ENCODE measurements at places on chromosomes 5 and 9.

GRCh38 chr9:121298689-121299466 is 30.9 kb downstream of the GSN start:
- DNase-seq = no peak

- no peak for DNase-seq
These were observed 8.2 kb downstream of the SLC45A2 start for GRCh38 chr5:33976307-33976706.

DNA sequence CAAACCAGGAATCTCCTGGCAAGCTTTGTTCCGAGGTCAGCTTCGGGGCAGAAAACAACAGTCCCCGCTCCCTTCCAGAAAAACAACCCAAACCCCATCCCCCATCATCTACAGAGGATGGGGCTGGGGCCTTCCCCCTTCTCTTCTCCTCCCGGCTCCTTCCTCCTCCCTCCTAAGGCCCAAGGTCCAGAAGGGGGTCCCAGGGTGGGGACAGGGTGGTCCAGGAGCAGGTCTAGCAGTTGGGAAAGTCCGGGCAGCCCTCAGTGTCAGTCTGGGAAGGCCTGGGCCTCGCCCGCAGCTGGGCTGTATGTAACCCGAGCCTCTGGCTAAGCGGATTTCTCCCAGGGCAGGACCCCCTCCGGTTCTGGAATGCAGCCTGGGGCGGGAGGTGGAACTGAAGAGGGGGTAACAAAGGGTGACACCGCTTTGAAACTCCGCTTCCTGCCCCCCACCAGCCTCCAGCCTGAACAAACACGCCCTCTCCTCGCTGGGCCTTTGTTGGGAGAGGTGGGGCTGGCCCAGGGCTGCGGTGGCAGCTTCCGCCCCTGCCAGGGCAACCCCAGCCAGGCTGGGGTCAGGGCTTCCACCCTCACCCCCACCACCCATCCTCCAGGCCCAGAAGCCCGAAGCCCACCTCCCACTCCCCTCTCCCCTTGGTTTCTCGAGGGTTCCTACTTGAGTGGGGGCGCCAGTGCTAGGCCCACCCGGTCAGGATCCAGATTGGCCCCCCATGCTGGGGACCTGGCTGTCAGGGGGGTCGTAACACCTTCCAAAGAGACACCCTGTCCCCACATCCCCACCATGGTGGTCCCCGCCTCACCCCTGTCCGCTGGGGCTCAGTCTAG is 63.5 kb downstream of the C9orf50 start:
- peak; percentile 20 for DNase-seq

- DNase-seq = no peak
These were observed 182.0 kb downstream of the LURAP1L start for GRCh38 chr9:12956805-12957204.

DNA sequence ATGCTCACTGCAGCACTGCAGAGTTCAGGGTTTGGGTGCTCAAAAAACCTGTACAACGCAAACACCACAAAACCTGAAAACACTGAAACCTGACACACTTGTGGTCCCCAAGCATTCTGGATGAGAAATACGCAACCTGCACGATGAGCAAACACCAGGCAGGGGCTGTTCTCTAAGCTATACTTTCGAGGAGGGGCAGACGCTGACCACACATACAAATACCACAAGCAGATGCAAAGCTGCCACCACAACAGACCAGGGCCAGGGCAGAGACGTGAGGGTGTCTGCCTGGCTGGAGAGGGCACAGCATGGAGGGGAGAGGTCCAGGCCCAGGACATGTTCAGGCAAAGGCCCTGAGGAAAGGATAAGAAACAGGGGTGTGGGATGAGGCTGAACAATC is 23.0 kb downstream of the BARHL1 start:
- DNase-seq = no peak

DNA sequence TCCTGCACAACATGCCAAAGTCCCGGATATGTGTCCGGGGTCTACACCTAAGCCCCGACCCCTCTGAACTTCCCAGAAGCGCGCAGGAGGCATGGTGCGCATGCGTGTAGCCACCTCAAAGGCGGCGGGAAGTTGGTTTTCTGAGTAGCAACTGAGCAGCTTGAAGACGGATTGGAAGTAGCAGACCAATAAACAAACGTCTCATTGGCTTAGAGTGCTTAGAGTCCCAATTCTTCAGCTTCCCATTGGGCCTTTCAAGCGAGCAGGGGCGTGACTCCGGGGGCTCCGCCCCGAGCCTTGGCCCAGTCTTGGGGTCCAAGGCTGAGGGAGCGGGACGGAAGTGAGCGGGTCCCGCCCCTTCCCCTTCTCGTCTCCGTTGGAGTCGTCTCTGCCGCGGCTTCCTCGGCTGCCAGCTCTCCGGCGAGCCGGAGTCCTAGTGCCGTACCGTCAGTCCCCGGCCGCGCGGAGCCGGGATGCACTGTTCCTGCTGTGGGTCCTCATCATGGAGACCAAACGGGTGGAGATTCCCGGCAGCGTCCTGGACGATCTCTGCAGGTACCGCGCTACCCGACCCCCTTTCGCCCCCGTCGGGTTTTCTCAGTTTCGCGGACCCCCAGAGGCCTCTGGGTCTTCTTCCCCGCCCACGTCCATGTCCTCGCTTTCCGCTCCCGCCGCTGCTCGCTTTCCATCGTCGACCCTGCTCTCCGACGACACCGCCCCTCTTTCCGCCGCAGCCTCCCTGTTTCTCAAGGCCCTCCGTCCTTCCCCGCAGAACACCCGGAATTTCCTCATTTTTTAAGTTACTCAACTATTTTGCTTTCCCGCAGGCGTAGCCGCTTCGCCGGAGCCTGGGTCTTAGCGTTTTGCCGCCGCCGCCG is at the start of gene DCP2:
Gene DCP2, plus strand, starts transcription at position 367 of the 878 bp plus-strand sequence. Its CDS starts 136 bp downstream, at position 503.
- DNase-seq = peak; percentile 99

DNA sequence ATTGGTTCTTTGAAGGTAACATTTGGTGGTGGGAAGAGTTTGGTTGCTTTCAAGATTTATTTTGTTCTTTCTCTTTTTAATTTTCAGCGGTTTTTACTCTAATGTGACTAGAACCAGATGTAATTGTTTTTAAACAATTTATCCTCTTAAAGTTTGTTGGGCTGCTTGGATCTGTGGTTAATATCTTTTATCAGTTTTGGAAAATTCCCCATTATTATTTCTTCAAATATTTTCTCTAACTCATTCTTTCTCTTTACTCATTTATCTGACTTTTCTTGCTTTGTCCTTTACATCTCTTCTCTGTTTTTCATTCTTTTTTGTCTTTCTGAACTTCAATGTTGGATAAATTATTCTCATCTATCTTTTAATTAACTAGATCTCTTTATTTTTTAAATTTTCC is 29.9 kb downstream of the FCHO2 start:
- no peak for DNase-seq

DNA sequence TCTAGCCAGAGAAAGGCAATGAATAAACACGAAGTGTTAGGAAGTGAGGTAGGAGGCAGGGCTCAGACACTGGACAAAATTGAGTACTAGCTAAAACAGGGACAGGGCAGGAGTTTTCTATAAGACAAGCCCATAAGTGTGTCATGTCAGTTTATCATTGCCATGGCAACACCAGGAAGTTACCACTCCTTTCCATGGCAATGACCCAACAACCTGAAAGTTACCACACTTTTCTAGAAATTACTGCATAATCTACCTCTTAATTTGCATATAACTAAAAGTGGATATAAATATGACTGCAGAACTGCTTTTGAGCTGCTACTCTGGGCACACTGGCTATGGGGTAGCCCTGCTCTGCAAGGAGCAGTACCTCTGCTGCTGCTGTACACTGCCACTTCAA is 442.5 kb upstream of the COX7C start:
- DNase-seq = no peak

- no peak for DNase-seq
These were observed 8.1 kb downstream of the SETD9 start for GRCh38 chr5:56917534-56917933.

DNA sequence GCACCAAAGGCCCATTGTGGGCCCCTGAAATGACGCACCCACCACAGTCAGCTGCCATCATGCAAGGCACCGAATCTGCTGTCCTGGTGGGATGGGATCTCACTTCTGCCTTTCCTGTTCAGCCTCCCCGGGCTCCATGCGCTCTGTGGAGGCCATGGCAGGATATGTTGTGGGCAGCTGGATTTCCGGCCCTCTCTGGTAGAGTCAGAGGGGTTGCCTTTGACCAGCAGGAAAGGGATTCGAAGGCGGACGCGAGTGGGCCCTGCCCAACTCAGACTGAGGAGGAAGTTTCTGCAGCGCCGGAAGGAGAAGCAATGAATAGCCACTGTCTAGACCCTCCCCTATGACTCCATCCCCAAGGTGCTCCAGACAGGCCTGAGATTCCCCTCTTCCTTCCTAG is 35.5 kb downstream of the GADD45G start:
- no peak for DNase-seq

GRCh38 chr5:38780945-38781344 is 64.9 kb upstream of the OSMR start:
- no peak for DNase-seq

DNA sequence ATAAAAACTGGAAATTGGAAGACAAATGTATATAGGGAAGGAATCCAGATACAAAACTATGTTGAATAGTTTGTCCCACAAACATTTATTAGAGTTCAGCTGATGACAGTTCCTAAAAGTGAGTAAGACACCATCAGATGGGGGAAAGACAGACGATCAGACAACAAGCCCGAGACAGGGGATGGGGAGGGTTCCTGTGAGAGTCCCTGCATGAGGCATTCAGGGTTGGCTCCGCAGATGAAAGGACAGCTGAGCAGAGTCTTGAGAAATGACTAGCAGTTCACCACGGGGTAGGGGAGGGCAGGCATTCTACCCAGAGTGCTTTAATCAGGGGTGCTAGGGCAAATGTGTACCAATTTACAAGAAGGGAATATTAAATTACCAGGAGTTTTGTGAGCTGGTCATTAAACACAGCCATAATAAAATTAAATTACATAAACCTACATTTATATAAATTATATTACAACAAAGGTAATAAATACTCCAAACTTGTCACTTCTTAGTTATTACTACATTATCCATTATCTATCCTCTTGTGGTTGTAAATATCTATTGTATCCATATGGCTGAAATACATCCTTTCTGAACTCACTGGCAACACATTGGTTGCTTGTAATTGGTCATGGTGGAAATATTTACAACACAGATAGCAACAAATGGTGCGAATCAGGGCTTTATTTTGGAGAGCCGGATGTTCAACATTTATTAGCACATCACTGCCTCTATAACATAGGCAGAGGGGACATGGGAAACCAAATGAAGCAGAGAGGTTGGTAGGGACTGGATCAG is 27.8 kb downstream of the TNFSF15 start:
- no peak for DNase-seq

- DNase-seq = no peak
These were observed 228.5 kb downstream of the ENC1 start for GRCh38 chr5:74412066-74412465.

DNA sequence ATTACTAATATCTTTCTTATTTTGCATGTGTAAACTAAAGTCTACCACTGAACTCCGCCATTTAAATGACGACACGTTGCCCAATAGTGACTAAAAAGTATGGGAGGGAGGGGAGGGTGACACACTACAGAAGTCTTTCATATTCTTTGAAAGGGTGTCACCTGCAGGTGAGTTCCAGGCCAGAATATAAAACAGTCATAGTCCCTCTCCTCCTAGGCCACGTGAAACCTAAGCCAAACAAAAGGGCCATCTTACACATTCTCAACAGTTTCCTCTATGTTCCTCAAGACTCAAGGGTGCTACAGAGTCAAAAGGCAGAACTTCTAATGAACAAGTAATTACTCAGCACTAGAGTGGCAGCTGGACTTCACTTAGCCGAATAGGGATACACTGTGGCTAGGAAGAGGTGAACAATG is 6.4 kb downstream of the CEMIP2 start:
- DNase-seq = no peak

DNA sequence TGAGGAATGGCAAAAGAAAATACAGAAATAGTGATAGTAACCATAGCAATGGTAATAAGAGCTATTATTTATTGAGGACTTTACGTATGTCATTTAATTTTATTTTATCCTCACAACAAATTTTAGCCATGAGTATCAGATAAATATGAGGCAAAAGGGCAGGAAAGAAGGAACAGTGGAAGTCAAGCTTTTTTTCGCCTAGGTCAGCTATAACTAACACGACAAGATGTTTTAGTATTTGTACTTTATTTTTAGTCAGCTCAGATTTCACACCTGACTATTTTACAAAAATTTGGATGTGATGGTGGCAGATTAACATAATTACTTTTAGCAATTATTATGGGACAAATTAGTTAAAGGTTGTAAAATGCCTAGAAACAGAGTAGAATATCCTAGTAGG is 34.8 kb upstream of the CDKN2B start:
- no peak for DNase-seq

- no peak for DNase-seq
These were observed 20.9 kb upstream of the SEMA6A start for GRCh38 chr5:116595498-116595897.

DNA sequence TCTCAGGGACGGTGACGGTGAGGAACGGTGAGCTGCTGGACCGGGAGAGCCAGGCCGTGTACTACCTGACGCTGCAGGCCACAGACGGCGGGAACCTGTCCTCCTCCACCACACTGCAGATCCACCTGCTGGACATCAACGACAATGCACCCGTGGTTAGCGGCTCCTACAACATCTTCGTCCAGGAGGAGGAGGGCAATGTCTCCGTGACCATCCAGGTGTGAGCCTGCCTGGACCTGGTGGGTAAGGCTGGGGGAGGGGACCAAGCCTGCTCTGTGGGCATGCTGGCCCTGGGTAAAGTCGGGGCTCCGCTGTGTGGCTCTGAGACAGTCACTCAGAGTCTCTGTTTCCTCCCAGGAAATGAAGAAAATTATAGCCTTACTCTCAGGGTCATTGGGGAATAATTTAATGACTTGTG is 29.3 kb downstream of the CDHR2 start:
- DNase-seq = peak; percentile 73

DNA sequence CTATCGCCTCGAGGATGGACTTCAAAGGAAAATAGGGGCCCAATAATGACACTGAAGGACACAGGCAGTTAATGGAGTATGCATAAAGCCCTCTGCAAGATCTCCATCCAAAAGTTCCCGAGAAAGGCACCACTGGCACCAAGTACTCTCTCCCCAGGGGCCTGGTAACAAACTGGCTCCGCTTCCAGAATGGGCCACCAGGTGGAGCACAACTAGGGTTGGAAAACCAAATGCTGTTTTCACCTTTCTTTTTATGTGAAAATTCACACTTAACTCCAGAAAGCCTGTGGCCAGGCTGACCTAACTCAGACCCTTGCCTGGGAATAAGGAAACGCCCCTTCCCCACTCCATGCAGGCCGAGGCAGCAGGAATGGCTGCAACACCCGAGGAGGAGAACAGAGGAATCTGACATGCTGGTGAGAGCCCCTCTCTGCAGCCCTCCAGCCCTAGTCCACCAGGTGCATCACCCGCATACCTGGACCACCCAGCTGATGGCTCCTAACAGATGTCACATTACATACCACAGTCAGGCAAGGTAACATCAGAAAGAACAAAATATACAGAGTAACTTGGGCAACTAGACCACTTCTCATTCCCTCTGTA is 42.8 kb downstream of the CAMSAP1 start:
- DNase-seq = peak; percentile 15
